ENCODE measurements at places on chromosomes 1 and 21. TPM values are rescaled to one million over a fixed set of nuclear protein-coding genes. Genes with fewer than 3 reads are reported as not detected.
A peak's percentile ranks its signal among the peaks of the same experiment; 100 is the strongest.

GRCh38 chr1:113091988-113092594 is 19.1 kb downstream of the LRIG2 start:
- peak; percentile 30 for DNase-seq

DNA sequence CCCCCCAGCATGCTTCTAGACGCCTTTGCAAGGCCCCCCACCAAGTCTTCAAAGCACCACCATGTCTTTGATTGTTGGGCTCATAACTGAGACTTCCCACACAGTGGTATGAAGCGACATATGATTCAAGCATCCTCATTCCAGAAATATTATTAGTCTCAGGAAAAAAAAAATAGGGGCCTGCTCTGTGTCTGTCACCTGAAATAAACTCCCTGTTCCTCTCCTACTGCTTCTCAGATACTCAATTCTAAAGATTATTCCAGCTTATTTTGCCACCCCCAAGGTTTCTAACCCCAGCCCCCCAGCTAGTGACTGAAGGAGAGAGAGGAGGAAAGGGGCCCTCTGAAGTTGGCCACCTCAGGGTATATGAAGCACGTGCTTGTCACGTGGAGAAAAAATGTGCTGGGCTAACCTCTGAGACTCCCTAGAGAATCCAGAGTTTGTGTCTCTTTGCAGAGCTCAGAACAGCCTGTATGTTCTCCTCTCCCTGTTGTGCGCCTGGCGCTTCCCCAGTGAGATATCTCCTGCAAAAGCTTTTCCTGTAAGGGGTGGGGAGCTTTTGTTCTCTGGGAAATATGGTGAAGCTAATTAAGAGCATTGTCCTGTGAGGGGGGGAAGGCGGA is 35.9 kb upstream of the RASAL2 start:
- DNase-seq: peak; percentile 48

- DNase-seq: no peak
Measured at GRCh38 chr21:35345954-35346353, 296.9 kb upstream of the RUNX1 start.

- DNase-seq: peak; percentile 91
Measured at GRCh38 chr1:115302390-115302961, 35.6 kb downstream of the NGF start.

DNA sequence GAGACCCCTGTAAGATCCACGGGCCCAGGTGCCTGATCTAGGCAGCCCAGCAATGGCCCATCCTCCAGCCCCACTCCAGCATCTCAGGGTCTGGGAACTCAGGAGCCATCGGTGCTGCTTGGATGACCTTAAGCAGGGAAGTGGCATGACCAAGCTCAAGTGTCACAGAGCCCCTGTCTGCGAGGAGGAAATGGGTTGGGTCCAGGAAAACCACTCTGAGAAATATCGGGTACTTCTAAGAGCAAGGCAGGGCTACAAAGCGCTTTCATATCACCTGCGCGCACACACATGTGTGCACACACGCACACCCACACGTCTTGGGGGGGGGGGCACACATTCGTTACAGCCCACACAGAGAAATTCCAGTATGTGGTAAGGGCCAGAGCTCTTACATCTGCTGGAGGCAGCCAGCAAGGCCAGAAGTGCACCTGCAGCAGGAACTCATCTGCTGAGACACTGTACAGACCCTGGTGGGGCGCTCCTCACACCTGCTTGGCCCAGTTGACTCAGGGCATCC is 32.6 kb upstream of the SPOCD1 start:
- no peak for DNase-seq

GRCh38 chr1:167083066-167083665 is 7.0 kb downstream of the GPA33 start:
- DNase-seq: no peak

GRCh38 chr1:58881471-58881994 is 97.7 kb upstream of the JUN start:
- peak; percentile 82 for DNase-seq

DNA sequence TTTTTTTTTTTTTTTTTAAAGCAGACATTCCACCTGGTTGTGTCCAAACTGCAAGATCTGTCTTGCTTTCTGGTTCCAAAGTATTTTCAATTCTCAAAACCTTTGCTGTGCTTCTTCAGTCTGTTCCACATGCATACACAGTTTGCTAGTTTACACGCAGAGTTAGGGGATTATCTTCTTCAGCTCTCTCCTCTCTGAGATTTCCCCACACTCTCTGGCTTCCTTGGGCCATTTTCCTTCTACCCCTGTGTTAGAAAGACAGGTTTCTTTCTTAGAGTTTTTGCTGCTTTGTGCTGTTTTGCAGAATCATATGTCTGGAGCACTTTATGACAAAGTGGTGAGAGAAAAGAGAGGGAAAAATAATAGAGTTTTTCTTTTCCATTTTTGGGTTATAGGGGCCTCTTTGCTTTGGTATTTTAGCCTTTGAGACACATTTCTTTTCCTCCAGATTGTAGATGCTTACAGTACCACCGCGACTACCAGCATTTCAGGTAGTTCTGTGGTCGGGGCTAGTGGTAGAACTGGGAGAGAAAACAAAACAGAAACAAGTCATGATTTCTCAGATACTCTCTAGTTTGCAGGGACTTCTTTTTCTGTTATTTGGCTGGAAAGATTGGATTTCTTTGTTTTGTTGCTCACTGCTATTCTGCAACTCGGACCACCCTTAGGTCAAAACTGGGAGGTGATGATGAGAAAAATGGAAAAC is 66.3 kb downstream of the RABGAP1L start:
- DNase-seq: no peak

The NAV1 gene
- polyA plus RNA-seq: 23.1 TPM

The PIGC gene
- polyA plus RNA-seq: 15.8 TPM

The FAM72A gene
- 3.8 TPM for polyA plus RNA-seq
